Heart left ventricle (tissue), 16 donors: ENCODE measurements at places on chromosomes 13 and 19.

- peak; percentile 31 for DNase-seq
These were observed 1.4 kb upstream of the MEGF8 start for GRCh38 chr19:42323852-42324654.

- DNase-seq = no peak
These were observed 8.1 kb downstream of the B3GLCT start for GRCh38 chr13:31207661-31208552.

GRCh38 chr19:51242881-51243630 is 7.8 kb upstream of the SIGLECL1 start:
- DNase-seq = no peak

- peak; percentile 73 for DNase-seq
These were observed 71.3 kb downstream of the KLF12 start for GRCh38 chr13:74062933-74063332.

GRCh38 chr13:84997858-84998257 is 801.4 kb downstream of the SLITRK6 start:
- DNase-seq = no peak

GRCh38 chr19:49573425-49573824 is 6.9 kb downstream of the NOSIP start:
- DNase-seq = no peak

- DNase-seq = no peak
These were observed 5.1 kb downstream of the IQCN start for GRCh38 chr19:18269070-18269723.

GRCh38 chr13:37429976-37430375 is 168.6 kb downstream of the POSTN start:
- DNase-seq = no peak

DNA sequence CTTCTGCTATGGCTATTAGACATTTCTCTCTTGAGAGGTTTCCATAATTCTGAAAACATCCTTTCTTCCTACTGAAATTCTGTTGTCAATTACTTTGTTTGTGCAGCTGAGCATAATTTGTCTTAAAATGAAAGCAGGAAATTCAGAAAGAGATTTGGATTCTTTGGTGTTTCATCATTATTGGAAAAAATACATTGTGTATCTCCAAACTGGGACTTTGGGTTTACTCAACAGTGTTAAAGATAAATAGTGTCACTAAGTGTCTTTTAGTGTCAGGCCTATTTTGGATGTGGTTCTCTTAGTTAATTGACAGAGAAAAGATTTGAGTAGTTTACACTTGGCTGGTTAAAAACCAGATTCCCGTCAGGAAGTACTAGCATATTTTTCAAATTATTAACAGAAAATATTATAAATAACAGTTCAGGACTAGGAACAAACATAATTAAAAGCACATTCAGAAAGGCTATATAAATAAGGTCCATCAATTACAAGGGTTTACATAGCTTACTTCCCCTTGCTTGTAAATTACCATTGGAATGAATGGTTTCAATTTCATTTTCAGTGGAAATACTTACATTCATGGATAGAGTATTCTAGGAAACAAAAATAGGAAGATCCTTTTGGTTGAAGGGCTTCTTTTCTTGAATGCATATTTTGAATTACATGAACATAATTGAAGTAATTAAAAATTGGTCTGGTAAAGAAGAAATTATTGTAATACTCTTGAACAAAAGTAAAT is 483.1 kb downstream of the GPC6 start:
- DNase-seq = no peak

DNA sequence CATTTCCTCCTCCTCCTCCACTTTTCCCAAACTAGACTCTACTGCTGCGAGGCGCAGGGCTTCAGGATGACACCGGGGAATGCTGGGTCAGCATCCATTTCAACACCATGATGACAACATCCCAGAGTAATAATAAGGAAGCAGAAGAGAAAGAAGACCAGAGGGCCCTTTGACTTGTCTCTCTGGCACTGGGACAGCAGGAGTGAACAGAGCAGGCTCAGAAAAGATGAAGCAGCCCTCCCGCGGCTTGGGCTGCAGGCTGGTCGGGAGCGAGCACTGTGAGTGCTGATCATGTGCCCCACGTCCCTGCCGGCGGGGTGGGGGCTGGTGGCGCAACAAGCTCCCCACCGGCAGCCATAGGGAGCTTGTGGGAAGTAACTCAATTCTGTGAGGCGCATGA is 30.5 kb downstream of the RANBP3 start:
- peak; percentile 64 for DNase-seq

DNA sequence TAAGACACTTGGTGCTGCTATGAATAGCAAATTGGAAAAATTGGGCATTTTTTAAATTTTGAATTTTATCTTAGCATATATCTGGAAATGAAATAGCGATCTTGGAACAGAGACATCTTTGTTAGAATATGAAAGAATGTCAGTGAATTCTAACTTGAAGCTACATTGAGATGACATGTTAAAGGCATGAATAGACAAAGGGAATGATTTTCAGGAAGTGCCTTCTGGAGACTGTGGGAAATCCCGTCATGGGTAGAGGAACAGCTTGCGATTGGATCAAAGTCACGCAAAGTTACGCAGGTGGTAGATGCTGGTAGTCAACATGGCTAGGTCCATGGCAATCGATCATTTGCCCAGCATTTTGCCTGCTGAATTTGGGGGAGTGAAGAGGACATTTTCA is 43.5 kb downstream of the LRCH1 start:
- no peak for DNase-seq

- DNase-seq = peak; percentile 50
These were observed 10.5 kb downstream of the C13orf46 start for GRCh38 chr13:113963376-113963775.

- DNase-seq = peak; percentile 87
These were observed at the start of gene TNFSF9 for GRCh38 chr19:6530386-6531162. Gene TNFSF9, plus strand, starts transcription at chr19:6531026. Its CDS starts 11 bp downstream, at chr19:6531037.

- DNase-seq = no peak
These were observed 610.1 kb upstream of the SLC10A2 start for GRCh38 chr13:103676329-103676728.

- no peak for DNase-seq
These were observed 8.3 kb downstream of the IGLON5 start for GRCh38 chr19:51319649-51320279.

GRCh38 chr19:45121827-45122345 is 28.9 kb downstream of the PPP1R37 start:
- DNase-seq = no peak

GRCh38 chr19:11832253-11832912 is 16.1 kb upstream of the ZNF439 start:
- DNase-seq = no peak

- no peak for DNase-seq
These were observed 7.8 kb downstream of the CPB2 start for GRCh38 chr13:46097015-46097414.

- DNase-seq = no peak
These were observed 31.6 kb upstream of the KATNAL1 start for GRCh38 chr13:30338952-30339351.

DNA sequence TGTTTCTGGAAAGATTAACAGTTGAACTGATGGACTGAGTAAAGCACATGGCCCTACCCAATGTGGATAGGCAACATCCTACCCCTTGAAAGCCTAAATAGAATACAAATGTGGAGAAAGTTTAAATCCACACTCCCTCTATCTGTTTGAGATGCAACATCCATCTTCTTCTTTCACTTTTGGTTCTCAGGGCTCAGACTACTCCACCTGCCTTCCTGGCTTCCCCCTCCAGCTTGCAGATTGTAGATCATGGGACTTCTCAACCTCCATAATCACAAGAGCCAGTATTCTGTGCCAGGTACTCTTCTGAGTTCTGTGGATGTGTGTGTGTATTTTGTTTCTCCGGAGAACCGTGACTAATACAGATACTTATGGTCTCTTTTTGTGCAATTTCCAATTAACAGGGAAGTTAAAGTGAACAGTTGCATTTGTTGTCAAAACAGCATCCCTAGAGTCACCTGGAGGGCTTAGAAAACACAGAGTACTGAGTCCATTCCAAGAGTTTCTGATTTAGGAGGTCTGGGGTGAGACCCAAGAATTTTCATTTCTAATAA is 590.3 kb upstream of the MIR17HG start:
- DNase-seq = no peak

DNA sequence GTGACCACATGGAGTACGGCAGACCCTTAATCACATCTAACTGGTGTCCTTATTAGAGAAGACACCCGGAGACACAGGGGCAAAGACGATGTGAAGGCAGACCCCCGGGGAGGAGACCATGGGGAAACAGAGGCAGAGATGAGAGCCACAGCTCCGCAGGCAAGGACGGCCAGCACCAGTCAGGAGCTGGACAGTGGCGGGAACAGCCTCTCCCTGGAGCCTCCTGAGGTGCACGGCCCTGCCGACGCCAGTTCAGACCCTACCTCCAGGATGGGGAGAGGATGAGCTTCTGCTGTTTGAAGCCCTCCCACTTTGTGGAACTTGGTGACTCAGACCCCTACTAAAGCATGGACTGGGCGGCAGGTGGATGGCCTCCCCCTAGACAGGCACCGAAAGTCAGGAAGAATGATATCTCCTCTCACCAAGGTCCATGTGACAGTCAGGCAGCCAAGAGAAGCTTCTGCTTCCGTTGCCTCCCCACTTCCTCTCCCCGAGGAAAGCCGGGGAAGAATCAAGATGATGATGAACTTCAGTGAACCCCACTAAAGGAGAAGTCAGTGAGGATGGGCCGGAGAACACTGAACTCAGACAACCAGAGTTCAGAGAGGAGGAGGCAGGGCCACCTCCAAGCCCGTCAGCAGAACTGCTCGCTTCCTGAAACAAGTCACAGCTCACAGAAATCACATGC is 25.4 kb downstream of the RAB20 start:
- DNase-seq = peak; percentile 55

DNA sequence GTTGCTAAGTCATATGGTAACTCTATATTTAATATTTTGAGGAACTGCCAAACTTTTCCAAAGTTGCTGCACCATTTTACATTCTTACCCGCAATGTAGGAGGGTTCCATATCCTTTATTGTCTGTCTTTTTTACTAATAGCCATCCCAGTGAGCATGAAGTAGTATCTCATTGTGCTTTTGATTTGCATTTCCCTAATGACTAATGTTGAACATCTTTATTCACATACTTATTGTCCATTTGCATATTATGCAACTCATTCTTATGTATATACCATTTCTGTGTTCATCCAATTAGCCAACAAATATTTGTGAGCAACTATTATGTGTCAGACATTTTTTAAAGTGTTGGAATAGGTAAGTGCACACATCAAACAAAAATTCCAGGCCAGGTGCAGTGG is 20.4 kb upstream of the ATP8A2 start:
- DNase-seq = no peak

- DNase-seq = no peak
These were observed 11.7 kb upstream of the EBI3 start for GRCh38 chr19:4217429-4218264.

GRCh38 chr13:76406243-76406642 is 480.0 kb downstream of the KCTD12 start:
- DNase-seq = no peak

- DNase-seq = no peak
These were observed 2.2 kb downstream of the SBNO2 start for GRCh38 chr19:1171755-1172352.

DNA sequence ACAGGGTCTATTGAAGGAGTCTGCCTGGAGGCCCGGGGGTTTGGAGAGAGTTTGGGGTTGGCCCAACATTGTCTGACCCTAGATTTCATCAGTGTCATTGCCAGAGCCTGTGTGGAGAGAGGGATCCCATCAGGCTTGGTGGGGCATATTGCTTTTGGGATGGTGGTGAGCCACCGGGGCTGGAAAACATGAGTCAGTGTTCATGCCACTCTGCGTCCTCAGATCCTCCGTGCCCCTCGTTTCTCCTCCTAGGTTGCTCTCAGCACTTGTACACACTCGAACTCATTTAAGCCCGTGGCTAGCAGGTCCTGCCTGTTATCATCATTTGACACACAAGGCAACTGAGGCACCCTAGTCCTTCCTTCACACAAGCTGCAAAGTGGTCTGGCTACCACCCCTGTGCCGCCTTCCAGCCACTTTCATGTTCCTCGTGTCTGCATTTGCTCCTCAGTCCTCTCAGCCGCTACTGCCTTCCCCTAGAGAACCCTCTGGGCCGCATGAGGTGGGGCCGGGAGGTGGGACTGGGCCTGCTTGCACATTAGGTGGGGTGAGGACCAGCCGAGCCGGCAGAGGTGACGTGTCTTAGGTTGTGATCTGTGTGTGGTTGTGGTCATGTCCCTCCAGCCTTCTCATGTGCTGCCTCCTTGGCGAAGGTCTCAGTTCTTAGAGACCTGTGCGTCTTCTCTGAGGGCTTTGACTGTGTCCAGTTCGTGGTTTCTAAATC is 3.6 kb downstream of the NACC1 start:
- no peak for DNase-seq

DNA sequence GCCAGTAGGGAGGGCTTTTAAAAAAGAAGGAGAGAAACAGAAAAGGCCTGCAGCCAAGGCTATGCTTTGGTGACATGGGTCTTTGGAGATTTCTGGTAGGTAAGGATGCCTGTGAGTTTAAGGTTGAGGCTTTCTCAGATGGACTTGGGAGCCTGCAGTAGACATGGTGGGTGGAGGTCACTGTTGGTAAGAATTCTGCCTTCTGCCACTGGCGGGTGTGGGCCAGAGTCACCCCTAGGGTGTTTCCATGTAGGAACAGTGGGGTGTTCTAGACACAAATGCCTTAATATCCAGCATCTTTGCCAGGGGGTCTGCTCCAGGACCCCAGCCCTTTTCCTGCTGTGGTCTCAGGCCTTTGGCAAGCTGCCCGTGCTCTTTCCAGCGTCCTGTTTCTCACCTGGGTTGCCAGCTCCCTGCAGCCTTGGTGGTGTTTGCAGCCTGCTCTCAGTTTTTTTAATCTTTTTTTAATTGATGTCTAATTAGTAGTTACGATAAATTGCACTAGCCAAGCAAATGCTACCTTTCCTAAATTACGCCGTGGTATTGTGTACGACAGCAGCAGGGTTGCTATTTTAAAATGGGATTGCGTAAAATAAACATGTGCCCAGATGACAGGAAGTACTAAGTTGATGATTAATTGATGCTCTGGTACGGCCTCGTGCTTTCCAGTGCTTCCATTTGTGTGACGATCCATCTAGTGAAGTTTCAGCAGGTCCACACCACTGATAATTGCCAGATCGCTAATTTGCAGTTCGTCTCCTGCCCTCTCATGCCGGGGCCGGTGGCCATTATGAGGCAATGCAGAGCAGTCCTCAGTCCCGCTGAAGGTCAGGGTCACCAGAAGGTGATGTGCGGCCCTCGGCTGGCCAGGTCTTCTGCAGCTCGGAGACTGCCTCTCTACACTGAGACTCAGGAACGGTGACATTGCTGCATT is 35.3 kb upstream of the NPAS1 start:
- peak; percentile 83 for DNase-seq

DNA sequence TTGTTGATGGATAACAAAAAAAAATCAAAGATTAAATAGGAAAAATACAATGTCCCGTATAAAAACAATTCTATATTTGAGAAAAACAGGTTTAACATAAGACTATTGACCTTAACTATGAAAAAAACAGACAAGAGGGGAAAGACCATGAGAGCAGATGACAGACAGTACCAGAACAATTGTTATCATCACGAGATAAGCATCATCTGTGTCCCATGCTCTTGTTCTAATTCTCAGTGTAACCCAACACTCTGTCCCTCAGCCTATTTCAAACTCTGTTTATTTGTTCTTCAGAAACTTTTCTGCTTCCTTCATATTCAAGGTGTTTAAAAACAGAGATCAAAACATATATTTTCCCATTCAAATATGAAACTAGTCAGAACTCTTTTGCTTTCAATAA is 216.4 kb downstream of the PCDH9 start:
- no peak for DNase-seq
